CMK (cell line): ENCODE measurements at places on chromosomes 7 and 10.

DNA sequence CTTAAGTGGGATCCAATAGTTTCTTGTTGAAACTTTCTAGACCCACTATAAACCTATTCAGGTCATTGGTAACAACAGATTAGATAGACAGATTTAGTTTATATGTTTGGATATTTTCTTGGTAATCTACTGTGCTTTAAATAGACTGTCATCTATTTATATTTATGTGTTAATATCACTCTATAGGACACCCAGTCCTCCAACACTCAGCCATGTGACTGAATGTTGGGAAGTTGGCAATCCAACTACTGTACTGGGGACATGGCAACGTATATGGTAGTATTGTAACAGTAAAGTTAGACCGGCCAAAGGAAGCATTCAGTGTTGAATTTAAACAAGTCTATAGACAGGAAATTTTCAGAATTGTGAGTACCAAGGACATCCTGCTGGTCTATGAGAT lies 42.6 kb upstream of the HECTD2 start:
- DNase-seq, result no peak

DNA sequence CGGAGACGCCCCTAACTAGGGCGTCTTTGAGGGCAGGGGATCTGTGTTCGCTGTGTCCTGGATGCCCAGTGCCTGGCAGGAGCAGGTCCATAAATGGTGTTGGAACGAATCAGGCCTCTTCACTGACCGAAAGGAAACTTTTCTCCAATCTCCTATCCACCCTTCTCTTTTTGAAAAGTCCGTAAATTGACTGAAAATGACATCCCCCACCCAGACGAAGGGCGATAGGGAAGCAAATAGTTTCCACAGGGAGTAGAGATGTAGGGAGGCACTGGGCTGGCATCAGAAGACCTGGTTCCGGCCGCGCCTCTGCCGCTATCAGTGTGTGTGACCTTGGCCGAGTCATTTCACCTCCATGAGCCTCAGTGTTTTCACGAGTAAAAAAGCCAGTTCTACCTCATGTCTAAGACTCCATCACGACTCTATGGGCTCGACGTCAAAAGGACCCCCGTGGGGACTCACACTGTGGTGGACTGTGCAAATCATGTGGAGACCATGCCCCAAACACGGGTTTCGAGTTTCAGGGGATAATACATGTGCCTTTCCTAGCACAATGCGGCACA lies 497 bp upstream of the RAB11FIP2 start:
- no peak for DNase-seq

DNA sequence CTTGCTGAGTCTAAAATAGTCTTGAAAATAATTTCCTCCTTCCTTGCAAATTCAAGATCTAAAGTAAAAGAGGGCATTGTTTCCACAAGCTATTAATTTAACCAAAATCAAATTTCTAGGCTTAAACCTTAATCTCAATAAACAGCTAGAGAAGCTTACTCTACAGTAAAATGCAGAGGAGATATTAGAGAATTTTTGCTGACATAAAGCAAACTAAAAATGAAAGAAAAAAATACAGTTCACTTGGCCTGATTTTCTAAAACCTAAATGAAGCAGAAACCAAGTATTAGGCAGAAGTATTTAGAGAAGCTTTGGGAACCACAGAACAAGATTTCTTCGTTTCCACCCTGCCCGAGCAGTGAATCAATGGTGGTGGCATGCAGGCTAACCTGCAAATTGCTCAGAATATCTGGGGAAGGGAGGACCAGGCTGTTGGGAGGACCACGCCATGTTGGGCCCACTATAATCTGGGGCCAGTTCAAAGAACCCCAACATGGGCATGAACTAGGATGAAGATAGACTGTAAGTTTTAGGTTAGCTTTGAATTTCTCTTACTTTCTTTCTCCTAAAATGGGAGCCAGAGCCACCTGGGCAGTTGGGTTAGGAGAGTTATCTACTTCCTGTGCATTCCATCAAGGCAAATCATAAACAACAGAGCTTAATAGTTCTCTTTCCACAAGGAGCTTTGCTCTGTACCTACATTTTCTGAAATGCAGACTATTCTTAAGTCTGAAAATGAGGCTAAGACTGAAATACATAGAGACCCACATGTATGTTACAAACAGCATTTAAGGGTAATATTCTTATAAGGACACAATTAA lies 4.1 kb downstream of the LAMB1 start:
- no peak for DNase-seq

- no peak for DNase-seq
Observed at GRCh38 chr7:142917447-142917846, 16.1 kb downstream of the TRPV5 start.
